ENCODE measurements at places on chromosomes 16 and 17.
A peak's percentile ranks its signal among the peaks of the same experiment; 100 is the strongest.

DNA sequence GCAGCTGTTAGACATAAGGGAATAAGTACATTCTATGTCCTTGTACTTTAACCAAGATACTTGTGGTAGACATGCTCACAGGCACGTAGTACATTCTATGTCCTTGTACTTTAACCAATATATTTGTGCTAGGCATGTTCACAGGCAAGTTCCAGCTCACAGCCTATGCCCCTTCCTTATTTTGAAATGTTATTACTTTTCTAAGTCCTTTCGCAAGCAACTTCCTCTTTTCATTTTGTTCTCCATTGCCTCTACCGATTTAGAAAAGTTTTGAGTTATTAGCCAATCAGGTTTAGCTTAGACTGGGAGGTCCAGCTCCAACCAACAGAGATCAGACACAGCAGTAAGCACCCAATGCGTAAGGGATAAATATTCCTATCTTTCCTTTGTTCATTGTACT, 60.1 kb upstream of the NUDT7 start:
- no peak for DNase-seq

- no peak for DNase-seq
These were observed 596 bp downstream of the MSL1 start for GRCh38 chr17:40122136-40122998.

DNA sequence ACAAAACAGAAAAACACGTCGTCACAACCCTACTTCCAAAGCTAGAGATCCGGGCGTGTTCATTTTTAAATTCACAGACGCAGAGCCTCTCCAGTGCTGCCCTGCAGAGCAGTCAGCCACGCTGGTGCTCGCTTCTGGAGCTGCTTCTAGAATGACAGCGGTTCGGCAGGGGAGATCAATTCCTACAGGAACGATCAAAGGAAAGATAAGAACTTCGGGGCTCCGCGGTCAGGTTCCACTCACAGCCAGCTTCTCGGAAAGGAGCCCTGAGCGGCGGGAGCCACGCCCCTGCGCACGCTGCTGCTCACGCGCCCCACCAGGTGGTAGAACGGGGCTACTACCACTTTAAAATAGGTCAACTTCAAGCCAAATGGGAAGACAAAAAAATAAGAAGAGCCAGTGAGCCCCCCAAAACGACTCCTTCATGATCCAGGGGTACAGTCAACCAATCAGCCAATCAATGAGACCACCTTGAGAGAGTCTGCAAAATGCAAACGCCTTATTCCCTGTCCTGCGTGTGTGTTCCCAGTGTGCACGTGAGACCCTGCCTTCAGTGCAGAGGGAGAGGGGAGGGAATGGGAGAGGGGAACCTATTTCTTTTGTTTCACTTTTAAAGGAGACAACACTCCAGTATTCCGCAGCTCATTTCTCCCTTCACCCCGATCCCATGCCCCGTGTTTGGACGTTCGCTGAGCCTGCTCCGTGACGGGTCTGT, 209.7 kb downstream of the RBFOX3 start:
- DNase-seq, result peak; percentile 69

GRCh38 chr17:46071796-46072195, 72.7 kb downstream of the STH start:
- DNase-seq, result no peak

- no peak for DNase-seq
These were observed 133.3 kb upstream of the TMEM97 start for GRCh38 chr17:28185658-28186057.

DNA sequence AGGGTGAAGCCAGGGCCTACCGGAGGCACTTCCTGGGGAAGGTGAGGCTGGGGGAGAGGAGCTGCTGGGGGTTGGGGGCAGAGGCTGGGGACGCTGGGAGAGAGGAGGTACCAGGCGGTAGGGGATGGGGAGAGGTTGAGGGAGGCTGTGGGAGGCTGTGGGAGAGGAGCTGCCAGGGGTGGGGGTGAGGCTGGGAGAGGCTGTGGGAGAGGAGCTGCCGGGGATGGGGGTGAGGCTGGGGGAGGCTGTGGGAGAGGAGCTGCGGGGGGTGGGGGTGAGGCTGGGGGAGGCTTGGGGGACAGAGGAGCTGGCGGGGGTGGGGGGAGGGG, 99.4 kb downstream of the OR1D5 start:
- DNase-seq, result no peak

DNA sequence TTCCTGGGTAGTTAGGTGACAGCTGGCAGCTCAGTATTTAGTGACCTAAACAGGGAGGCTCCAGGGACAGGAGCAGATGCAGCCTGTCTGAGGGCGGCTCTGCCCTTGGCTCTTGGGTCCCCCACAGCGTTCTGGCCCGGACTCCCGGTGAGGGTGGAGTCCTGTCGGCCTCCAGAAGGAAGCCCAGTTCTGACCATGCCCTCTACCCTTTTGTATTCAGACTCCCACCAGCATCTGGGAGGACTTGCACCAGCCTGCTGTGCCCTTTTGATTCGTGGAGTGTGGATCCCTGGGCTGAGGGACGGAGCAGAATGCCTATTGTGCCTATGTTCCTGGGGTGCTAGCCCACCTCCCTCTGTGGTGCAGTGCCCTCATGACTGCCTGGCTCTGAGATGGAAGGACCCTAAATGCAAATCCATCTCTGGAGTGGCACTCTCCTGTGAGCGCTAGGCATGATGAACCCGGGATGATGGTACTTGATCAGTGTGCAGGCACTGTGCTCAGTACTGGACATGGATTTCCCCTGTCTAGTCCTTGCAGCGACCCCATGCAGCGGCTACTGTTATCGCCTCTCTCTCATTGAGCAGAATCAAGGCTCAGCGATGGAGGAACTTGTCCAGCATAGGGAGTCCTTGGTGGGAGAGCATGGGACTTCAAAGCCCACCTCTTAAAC, 123.1 kb downstream of the SNX29 start:
- DNase-seq, result no peak

GRCh38 chr17:64343833-64344637, 46.6 kb downstream of the PECAM1 start:
- no peak for DNase-seq

DNA sequence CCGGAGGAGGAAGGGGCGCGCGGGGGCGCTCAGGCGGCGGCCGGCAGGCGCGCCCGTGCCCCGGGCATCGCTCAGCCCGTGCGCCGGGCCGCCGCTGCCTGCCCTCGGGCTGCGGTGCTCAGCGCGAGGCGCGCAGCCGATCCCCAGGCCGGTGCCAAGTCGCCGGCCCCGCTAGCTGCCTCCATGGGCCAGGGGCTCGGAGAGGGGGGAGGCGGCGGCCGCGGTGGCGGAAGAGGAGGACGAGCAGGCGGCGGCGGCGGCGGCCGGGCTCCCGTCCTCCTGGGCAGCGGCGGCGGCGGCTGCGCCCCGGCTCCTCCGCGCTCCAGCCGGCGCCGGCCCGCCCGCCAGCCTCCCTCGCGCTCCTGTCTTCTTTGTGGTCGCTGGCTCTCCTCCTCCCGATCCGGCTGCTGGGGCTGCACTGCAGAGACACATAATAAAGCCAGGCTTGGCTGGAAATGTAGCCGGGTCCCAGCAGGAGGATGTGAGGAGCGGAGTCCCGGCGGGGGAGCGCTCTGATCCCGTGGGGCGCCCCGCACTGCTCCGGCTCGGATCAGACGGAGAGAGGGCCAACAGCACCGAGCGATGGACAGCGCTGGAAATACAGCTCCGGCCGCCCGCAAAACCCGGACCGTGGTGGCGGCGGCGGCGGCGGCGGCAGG, 889 bp upstream of the ZNF423 start:
- DNase-seq, result no peak

DNA sequence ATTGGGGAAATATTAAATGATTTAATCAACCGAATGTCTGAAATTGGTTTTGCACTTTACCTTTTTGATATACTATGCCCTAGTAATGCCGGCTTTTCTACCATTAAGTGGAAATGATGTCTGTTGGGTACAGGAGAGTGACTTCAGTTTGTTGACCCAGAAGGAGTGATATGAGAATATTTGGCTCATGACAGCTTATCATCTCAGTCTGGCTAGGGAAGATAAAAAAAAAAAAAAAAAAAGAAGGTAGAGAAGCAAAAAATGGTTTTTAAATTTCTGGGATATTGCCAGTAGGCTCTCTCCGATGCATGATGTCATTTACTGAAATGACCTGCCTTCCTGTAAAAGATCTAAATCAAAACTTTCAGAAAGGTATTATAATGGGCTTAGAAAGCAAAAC, 69.0 kb downstream of the CNTNAP4 start:
- DNase-seq, result no peak

DNA sequence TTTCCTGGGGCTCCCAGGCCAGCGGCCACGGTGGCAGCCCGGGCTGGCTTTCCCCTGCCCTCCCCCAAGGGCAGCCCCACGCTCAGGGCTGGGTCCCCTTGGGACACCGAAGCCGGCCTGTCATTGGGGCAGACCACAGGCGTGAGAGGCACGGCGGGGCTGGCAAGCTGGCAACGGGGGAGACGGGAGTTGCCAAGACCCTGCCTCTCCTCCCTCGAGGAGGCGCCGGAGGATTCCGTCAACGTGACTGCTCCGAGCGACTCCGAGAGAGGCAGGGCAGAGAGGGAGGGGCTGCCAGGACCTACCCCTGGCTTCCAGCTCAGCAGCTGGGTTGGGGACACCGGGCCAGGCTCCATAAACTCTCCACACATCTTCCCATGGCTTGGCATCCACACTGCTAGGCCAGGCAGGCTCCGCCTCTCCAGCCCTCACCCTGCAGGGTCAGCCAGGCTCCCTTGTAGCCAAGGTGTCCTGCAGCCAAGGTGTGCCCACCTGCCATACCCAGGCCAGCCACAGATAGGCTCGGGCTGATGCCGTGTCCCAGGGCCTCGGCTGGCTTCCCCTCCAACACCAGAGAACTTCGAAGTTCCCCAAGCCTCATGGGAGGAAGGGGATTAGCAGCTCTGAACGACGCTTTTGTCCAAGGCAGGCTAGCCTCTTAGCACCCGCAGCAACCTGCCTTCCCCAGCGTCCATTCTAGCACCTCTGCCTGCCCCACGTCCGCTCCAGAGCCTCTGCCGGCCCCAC, 25.5 kb downstream of the TIMM22 start:
- DNase-seq, result no peak

DNA sequence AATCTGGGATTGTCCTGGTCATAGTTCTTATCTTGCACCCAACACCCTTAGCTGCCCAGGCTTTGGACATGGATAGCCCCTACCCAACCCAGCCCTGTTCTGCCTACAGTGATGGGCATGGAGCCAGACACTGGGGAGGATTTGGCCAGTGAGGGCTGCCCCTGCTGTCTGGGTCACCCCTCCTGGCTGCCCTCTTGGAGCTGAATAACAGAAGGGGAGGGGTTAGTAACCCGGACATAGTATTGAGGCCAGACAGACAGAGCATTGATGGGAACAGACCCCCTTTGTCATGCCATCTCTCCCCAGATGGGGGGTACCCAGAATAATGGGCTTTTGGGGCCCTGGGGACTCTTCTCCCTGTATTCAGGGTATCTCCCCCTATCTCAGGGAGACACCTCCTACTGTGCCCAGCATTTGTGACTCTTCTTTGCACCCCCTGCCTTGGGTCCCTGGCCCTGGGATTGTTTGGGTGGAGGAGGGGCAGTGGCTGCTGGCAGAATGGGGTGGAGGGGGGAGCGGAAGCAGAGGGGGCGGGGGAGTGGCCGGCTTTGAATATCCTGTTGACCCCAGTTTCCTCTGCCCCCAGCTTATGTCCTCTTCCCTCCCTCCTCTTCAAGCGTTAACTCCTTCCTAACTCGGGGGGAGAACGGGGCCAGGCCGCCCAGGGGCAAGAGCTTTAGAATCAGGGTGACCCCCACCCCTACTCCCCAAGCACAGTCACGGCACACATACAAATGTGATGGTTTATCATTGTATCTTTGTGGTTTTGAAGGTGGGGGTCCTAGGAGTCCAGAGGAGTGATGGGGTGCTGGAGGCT, 17.0 kb downstream of the GJD3 start:
- DNase-seq, result no peak

DNA sequence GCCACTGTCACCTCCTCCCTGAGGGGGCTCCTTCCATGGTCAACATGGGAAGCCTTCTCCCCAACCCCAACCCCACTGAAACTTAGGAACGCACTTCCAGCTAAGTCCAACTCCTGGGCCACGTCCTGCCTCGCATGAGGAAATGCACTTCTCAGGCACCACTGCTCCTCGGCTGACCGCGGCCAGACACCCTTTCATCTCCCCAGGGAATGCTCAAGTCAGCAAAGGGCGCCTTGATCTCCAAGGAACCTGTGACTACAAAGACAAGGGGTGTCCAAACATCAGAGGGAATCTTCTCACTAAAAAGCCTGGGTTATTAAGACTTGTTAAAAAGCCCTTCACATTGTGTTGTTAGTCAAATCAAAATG, 124.9 kb upstream of the HSBP1 start:
- DNase-seq, result no peak

- DNase-seq, result no peak
These were observed 22.3 kb upstream of the SMPD3 start for GRCh38 chr16:68470461-68471150.

DNA sequence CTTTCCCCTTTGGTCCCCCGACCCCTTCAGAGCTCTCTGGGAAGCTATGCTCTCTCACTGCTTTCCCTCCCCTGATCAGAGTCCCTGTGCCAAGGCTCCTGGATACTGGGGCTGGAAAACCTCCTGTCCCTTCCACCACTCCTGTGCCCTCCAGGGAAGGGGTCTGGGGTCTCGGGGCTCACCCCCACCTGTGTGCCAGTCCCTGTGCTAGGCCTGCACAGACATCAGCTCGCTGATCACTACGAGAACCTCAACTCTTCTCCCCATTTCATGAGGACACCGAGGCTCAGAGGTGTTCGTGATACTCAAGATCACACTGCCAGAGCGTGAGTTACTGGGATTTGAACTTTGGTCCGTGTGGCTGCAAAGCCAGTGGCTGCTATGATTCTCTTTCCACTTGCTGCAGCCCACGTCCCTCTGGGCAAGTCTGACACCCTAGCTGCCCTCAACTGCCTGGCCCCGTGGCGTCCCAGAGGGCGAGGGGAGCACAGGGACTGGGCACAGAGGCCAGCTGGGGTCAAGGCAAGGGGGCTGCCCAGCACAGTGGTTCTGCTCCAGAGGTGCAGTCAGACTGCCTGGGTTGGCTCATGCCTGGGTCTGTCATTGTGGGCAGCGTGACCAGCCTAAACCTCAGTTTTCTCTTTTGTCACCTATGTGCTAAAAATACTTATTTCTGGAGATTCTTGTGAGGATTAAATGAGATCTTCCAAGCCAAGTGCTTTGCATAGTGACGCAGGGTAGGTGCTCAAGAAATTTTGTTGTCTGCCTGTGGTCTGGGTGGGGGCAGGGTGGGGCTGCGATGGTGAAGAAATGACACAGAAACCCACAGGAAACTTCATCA, 43.8 kb upstream of the TOB1 start:
- peak; percentile 61 for DNase-seq

DNA sequence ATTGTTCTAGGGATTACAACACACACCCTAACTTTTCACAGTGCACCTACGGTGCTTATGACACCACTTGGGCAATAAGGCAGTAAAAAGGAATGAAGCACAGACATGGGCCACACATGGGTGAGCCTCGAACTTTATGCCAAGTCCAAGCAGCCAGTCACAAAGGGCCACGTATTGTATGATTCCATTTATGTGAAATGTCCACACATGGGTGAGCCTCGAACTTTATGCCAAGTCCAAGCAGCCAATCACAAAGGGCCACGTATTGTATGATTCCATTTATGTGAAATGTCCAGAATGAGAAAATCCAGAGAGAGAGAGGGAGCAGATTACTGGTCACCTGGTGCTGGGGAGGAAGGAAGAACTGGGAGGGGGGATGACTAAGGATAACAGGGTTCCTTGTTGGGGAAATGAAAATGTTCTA, 22.2 kb downstream of the RMI2 start:
- DNase-seq, result no peak

GRCh38 chr17:4789701-4789950, 862 bp downstream of the GLTPD2 start:
- DNase-seq, result no peak
